ENCODE measurements at places on chromosomes 2 and 18.

DNA sequence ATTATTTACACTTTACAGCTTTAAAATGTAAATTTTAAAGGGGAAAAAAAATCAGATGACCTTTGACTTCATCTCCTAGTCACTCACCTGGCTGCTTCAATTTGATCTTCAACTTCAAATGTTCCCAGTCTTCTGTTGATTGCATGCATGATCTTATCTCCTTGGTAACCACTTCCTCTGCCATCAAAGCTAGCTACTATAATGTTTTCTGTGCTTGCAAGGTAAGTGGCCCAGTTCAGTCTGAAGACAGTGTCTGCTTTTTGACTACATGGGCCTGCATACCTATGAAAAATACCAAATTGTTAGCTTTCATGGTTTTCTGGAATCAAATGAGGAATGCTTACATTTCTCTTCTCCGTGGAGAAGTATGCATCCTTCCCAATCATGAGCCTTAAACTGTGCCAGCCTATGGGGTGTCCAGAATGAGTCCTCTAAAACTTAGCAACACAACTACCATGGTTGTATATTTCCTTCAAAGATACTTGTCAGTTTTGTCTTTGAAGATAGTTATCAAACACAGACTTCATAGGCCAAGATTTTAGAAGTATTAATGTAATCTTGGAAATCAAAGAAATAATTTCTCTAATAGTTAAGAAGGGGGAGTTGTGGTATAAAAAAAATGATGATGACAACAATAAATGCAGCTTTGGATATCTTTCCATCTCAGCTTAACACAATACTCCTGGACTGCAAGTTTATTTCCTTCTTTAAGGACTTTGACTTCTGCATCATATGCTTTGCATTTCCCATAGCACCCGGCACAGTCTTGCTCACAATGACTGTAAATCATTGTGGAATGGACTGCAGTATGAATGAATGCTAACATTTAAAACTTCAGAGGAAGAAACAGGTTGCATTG, 62.1 kb downstream of the DPP4 start:
- no peak for DNase-seq

GRCh38 chr2:137677466-137677865, 286.8 kb upstream of the HNMT start:
- DNase-seq: no peak

GRCh38 chr2:72089537-72089936, 58.1 kb downstream of the CYP26B1 start:
- DNase-seq: no peak

- DNase-seq: no peak
Observed at GRCh38 chr18:74376523-74376922, 60.9 kb downstream of the C18orf63 start.

DNA sequence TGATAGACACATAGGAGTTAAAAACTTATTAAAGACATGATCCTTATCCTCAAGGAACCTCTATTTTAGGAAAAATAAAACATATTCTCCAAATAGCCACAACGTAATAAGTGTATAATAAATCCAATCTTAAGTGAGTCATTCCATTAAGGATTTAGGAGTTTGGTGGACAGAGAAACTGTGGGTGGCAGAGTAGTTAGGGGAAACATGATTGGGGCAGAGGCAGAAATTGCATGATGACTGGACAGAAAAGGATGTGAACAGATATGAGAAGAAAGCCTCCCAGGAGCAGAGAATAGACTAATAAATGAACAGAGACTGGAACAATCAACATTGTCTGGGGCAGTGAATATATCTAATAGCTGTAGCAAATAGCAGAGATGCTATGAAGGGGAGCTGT, 48.1 kb upstream of the SIGLEC15 start:
- DNase-seq: no peak

DNA sequence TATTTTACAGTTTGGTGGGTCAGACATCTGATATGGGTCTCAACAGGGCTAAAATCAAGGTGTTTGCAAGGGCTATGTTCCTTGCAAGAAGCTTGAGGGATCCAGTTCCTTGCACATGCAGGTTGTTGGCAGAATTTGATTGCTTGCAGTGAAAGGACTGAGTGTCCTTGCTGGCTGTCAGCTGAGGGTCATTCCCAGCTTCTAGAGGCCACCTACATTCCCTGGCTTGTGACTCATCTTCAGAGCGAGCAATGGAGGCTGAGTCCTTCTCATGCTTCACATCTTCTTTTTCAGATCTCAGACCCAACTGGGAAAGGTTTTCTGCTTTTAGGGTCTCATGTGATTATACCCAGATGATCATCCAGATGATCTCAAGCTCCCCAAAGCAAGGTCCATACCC, 12.4 kb downstream of the MEX3C start:
- no peak for DNase-seq

- no peak for DNase-seq
Observed at GRCh38 chr2:211802666-211803065, 735.9 kb downstream of the ERBB4 start.

GRCh38 chr2:166614503-166614902, 120.5 kb upstream of the SCN7A start:
- peak; percentile 49 for DNase-seq

DNA sequence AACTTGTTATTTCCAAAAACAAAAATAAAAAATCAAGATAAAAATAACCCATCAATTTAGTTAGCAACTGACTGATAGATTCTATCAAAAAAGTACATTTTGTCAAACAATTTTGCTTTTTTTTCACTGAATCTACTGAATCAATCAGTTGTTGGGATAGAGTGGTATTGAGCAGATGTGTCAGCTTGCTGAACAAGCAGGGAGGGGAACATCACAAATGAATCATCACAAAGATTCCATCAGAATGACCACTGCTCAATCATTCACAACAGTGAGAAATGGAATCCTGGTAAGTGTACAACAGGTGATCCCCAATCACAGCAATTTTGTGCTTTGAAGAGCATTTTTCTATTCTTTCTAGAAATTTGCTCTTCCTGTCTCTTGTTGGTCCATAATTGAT, 12.3 kb upstream of the SLC14A2 start:
- no peak for DNase-seq

DNA sequence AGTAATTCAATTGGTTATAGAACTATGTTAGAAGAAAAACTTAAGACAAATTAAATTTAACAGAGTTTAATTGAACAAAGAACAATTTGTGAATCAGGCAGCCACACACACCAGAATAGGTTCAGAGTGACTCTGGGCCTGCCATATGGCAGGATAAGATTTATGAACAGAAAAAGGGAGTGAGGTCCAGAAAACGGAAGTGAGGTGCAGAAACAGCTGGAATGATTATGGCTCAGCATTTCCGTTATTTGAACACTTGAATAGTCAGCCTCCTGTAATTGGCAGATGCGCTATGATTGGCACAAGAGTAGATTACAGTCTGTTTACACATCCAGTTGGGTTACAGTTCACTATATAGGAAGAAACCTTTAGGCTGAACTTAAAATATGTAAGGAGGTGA, 99.0 kb downstream of the MBD2 start:
- no peak for DNase-seq

DNA sequence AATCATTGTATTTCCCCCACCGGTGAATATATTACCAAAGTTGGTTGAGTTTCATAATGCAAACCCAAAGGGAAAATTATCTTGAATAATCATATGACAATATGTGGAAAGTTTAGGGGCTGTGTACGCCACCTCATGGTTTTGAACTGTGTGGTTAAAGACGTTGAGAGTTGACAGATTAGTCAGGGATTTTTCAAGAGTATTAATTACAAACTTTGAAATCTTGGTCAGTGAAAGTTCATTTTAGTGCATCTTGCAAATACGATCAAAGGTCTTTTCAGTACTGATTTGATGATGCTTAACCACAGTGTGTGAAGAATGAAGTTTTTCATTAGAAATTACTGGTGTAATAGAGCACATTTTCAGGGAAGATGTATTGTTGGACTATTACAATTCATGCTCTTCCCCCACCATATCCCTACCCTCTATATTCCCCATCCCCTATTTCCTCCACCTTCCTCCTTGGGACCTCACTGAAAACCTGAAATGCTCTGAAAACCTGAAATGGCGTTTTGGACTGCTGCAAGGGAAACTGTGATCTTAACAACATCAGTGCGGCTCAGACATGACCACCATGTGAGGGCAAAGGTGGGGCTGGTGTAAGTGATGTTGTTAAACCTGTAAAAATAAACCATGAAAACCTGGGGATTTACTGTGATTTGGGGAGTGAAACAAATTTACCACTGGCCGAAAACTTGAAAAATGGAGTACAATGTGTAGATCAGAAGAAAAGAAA, 4.5 kb upstream of the BCL2L11 start:
- DNase-seq: no peak

- DNase-seq: no peak
Observed at GRCh38 chr2:241074065-241074818, 27.8 kb downstream of the MTERF4 start.

DNA sequence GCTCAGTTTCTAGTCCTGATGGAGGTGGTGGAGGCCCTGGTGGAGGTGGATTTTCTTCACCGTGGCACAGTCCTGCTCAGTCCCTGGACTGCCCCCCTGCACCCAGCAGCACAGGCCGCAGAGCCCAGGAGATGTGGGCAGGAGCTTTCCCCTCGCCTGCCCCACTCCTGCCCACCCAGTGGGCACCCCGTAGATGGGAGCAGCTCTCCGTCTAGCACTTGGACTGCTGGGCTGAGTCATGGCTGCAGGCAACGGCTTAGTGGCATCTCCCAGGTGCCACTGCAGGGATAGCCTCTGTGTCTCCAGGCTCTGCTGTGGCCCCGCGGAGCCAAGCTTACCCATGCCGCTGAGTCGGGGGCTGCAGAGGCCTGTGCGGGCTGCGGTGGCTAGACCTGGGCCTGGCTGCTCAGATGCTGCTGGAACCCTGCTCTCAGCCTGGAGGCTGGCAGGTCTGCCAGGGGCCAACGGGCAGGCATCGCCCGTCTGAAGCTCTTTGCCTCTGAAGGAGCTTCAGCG, 92.3 kb upstream of the CTDP1 start:
- no peak for DNase-seq

DNA sequence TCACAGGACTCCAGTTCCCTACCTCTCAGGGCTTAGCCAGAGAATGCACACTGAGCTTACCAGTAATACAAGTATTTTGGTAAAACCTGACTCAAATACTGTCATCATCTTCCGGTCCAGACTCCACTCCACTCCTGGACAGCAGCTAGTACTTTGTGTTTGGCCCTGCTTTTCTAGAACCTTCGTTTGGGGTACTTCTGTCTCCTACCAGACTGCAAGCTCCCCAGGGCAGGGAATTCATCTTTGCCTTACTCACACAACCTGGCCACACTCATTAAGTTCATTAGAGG, 108.9 kb upstream of the CDC42EP3 start:
- no peak for DNase-seq

DNA sequence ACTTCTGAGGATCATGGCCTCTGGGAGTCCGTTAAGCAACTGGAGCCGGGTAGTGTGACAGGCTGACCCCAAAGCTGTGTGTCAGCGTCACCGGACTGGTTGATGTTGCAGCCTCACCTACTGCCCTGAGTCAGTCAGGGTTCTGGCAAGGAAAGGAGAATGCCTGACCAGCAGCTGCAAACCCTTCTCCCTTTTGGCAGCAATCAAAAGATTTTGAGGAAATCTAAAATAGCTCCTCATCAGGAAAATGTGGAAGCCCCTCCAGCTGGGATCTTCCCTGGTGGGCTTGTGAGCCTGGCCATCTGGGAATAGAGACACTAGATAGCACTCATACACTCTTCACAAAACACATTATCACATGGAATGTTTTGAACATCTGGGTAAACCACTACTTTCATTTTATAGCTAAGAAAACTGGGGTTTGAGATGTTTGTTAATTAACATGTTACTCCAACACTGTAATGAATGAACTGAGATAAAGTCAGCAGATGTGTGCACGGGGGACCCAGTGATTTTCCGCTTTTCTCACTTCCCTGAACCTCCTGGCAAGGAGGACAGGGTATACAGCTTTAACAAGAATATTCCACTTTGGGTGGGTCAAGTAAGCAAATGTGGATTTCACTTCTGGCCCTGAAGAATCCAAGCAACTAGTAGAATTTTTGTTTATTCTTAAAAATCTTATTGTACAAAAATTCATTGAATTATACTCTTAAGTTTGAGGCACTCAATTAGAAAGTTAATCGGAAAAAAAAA, 24.7 kb downstream of the CLUL1 start:
- DNase-seq: no peak

- no peak for DNase-seq
Observed at GRCh38 chr2:28991021-28991420, 9.9 kb downstream of the TOGARAM2 start.

- no peak for DNase-seq
Observed at GRCh38 chr18:45733535-45733934, 9.6 kb downstream of the SLC14A1 start.

GRCh38 chr2:20447437-20448245, 767 bp downstream of the RHOB start:
- no peak for DNase-seq

DNA sequence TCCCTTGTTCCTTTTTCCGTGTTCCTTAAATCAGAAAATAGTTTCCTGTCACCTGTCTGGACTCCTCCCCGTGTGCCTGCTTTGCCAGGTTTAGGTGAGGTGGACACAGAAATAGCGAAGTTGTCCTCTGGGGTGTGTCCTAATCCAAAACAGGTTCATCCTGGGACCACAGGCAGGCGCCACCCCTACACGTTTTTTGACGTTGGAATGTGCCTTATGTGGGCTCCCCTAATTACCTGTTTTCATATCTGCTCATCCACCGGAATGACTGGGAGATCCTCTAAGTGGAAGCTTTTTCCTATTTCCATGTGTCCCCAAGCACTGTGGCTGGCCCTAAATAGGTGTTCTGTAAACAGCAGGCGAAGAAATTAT, 49.0 kb upstream of the PAIP2B start:
- DNase-seq: no peak

- peak; percentile 57 for DNase-seq
Observed at GRCh38 chr2:10375570-10376281, 72.4 kb downstream of the ODC1 start.

- DNase-seq: no peak
Observed at GRCh38 chr18:13173578-13174145, 44.9 kb upstream of the LDLRAD4 start.

DNA sequence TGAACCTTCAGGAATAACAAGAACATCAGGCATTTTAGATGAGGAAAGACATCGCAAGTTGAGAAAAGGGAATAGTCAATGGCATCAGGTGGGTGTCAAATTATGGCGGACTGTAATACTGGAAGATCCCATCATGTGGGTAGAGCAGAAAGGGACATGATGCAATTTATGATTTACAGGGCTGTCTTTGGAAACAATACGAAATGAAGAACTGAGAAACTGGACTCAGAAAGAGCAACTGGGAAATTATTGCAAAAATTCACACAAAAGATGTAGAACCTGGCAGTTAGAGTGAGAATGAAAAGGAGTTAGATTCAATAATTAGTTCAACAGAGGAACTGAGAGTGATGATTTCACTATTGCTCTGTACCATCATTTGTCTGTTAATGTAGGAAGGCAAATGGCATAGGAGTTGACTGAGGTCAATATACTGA, 1635.0 kb upstream of the ACVR2A start:
- DNase-seq: no peak

DNA sequence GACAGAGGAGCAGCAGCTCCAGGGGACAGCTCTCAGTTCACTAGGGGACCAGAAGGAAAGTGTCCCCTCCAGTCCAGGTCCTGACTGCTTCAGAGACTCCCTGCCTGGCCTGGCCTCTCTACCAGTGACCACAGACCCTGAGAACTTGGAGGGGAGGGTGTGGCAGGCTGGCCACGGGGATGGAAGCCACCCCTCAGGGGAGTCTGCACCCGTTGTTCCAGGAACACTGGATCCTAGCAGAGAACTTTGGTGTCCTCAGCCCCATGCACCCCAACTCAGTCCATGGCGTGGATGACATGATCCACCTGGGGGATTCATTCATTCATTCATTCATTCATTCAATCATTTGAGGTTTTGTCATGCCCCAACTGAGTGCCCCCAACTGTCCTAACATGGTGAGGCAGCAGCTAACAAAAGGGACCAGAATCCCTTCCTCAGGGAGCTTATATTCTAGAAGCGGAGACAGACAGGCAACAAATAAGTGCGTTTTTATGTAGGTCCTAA, 31.9 kb downstream of the MYO7B start:
- no peak for DNase-seq
